Hematopoietic multipotent progenitor cell treated with erythropoietin and hydrocortisone succinate and interleukin-3 and kit ligand, for 17 days (in vitro differentiated cells): ENCODE measurements at places on chromosomes 2 and 18.

DNA sequence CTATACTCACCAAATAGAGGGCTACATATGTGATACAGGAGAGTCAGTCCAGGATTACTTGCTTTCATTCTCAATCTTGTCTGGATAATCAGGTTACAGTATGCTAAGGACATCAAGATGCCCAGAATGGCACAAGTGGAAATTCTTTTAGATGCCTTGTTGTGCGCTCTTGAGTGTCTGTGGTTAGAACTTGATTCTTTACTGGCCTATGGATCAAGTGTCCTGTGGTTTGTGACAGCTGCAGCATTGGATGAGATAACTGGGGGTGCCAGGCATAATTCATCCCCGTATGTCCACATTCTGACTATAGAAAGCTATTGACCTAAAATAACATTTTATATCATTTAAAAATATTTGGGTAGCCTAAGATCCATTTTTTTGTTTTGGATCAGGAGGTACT, 40.1 kb downstream of the CDC42EP3 start:
- DNase-seq: no peak

DNA sequence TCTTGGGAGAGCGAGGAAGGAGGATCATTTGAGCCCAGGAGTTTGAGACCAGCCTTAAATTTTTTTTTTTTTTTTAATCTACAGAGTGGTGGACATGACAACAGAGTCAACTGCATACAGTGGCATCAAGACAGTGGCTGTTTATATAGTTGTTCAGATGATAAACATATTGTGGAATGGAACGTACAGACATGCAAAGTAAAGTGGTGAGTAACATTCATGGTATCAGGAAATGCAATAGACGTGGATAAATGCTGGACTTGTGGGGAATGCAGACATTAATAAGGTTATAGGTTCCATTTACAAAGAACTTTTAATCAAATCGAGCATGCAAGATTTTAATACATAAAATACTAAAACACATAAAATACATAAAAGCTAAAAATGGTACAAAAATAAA, 11.9 kb downstream of the WDR43 start:
- DNase-seq: no peak

- no peak for DNase-seq
These were observed 195.4 kb upstream of the SIX3 start for GRCh38 chr2:44745922-44746766.

DNA sequence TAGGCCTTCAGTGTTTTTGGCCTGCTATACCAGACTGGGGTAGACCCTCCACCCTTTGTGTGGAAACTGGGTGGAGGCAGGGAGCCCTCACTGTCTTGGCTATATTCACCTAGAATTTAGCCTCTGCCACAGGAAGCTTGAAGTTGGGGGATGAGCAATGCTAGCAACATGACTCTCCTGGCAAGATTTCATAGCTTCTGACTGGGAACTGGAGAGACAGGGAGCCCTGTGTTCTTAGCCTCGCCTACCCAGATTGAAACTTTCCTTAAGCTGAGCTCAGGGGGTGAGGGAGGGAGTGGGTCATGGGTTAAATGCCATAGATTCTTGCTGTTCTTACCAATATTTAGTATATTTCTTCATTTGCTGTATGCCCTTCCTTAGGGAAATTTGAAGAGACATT, 46.8 kb upstream of the FAM98A start:
- no peak for DNase-seq

DNA sequence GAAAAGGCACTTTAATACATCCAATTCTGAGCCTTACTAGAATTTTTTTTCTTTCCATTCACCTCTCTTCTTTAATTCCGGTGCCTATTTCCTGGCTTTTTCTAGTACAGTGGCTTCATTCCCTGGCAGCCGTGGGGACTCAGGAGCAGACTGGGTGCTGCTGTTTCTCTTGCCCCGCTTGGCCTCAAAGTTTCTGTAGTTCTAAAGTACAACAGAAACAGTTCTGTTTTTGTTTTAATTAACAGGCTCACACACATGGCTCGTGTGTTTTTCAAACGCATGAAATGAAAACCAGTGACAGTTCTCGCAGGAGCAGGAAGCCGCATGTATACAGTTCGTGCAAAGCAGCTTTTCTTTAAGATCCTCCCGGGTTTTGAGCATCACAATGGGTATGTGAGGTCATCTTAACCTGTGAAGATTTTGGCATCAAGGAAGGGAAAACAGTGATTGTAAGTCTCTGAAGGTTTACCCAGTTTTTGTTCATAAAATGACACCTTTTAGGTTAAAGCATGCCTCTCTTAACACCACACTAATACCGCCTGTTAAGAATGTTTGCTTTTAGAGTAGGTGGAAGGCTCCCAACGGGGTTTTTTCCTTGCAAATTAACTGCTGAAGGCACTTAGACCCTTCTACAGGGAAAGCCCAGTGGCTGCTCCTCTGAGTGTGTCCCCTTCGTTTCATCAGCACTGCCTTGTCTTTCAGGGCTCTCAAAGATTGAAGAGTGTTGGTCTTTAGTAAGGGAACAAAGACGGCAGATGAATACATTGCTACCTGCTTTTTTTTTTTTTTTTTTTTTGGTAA, 5.8 kb downstream of the FZD7 start:
- no peak for DNase-seq

GRCh38 chr2:233470839-233471238, 95.7 kb downstream of the USP40 start:
- no peak for DNase-seq

DNA sequence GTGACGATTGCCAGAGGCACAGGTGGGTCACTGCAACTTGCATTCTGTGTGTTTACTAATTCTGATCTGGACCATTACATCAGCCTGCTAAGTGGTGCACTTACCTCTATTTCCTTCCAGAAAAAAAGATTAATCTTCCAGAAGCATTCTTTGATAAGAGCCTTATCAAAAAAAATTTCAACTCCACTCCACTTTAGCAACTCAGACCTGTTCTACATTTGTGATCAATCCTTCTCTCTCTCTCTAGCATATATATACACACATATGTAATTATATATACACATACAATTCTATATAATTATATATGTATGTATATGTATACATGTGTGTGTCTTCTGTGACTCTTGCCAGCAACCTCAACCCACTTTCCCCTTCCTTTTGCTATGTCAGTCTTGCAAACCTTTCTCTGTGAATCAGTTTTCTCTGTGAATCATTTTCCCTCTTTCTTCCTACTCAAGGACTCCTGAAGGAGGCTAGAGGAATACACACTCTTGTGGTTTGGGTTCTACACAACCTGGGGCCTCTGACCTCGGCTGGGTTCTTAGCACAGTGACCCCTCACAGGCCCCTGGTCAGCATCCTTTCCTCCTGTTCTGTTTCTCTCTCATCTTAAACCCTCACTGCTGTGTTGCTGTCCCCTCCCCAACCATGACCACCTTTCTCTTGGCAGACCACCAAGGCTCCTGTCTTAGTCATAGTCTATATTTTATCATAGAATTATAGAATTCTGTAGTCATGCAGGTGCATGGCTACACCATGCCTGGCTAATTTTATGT, 130.4 kb upstream of the PELI1 start:
- no peak for DNase-seq

DNA sequence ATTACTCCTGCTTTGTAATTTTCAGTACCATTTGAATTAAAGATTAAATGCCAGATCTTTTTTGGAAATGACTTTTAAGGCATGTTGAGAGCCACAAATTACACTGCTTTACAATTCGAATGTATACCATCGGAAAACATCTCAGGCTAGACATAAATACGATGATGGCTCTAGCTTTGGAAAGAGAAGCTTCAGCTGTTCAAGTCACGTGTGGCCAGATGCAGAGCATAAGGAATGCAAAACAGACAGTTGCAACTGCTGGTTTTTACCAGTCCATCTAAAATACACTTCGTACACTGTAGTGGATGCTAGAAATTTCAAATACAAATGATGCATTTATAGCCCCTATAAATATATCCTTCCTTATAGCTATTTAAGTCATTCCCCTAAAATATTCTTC, 8.0 kb downstream of the ZNF516 start:
- DNase-seq: no peak

DNA sequence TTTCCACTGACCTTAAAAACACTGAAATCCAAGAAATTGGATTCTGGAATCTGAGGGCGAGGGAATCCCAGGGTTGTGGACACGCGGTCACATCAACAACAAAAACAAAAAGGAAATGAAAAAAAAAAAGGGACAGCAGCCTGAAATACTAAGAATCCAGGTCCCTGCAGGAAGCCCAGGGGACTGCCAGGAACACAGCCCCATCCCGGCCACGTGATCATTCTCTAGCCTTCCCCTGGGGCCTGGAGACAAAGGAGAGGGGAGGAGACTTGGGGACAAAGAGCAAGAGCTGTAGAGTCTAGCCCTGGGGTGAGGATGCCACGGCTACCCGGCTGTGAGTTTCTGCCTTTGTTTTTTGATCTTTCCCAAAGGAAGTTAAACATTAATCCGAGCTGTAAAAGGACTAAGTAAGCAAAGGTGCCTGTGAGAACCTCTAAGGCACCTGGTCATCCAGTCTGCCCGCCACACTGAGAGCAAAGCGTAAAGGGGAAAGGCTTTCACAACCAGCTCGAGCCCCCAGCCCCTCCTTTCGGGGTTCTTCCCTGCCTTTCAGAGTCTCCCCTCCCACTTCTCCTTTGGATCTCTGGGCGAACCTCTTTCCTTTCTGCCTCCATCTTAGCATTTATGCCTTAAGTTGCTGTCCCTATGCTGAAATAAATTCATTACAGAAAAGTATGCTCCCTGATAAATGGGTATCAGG, 57.9 kb upstream of the MSH2 start:
- no peak for DNase-seq

GRCh38 chr2:18047896-18048657, 169.6 kb downstream of the KCNS3 start:
- DNase-seq: no peak

DNA sequence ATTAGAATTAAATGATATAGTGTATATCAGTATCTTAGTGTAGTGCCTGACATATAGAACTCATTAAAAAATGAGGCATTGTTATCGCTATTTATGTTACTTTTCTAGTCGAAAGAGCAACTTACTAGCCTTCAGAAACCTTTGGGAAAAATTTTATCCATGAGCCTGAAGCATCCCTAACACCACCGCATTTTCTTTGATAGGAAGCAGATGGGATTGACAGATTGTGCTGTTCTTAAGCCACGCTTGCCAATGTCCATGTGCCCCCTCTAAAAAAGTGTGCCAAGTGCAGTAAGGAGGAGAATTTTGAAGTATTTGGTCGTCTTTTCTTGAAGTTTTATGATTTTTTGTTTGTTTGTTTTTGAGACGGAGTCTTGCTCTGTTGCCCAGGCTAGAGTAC, 29.1 kb downstream of the PPM1B start:
- no peak for DNase-seq

- no peak for DNase-seq
These were observed 24.8 kb downstream of the DYNC1I2 start for GRCh38 chr2:171712051-171712450.

- no peak for DNase-seq
These were observed 450.0 kb upstream of the SLC14A2 start for GRCh38 chr18:45165176-45165713.

DNA sequence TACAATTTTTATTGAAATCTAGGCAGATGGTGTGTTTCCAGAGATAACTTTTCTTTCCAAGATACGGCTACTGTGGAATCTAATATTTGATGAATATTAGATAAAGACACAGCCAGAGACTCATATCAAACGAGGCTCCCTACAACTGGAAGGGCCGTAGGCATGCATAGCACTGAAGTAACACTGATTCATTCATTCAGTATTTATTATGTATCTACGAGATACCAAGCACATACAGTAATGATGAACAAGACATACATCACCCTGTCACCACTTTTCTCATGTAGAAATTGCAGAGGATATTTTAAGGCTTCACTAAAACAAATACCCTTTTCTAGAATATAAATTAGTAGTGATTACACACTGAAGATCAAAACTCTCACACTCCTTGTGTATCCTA, 74.5 kb downstream of the KCTD18 start:
- DNase-seq: no peak

GRCh38 chr18:78006006-78006773, 756.5 kb downstream of the GALR1 start:
- no peak for DNase-seq

DNA sequence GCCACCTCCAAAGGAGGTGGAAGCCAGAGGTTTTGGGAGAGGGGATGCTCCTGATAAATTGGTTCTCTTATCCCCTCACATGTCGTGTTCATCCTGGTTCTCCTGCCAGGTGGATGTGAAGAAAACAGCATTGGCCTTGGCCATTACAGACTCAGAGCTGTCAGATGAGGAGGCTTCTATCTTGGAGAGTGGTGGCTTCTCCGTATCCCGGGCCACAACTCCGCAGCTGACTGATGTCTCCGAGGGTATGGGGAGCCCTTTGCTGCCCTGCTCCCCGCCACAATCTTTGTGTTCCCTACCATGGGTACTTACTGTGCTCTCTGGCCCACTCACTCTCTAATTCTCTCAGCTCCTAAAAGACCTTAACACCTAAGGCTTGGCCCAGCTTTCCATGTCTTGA, 3.5 kb downstream of the RETREG2 start:
- DNase-seq: no peak

DNA sequence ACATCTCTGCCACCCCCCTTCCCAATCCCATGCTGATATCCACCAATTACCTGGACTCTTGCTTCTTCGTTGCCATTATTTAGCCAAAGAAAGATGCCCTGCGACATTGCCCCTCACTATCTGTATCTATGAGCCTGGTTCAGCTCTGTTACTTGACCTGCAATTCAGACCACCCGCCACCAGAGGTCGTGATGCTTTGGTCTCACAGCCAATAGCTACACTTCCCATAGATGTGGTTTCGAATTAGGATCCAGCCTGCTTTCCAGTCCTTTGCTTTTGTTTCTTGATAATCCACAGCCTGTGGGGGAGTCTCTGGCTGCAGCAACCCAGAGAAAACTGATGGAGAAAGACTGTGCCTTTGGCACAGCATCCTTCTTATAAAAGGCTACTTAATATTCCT, 239.4 kb downstream of the KLHL29 start:
- DNase-seq: peak; percentile 48

DNA sequence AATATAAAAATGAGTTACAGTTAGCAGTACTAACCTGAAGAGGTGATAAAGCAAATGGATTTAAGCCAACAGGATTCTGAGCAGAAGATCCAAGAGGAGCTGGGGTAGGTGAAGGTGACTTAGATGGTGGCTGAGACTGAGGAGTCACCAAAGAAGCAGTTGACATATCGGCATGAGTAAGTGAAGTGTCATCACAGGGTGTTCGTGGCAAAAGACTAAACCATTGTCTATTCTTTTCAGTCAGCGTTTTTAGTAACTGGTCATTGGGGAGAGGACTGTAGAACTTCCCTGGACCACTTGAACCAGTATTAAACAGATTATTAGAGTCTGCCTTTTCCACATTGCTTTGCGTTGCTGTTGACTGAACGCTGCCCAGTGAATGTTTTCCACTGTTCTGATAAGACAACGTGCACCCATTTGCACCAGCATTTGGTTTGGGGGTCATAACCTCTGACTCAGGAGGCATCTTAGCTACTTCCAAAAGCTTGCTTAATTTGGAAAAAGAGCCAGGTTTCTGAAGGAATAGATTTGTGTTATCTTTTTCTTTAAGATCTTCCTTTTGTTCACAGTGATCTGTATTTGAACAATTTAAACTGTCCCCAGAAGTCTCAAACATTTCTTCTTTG, 63.3 kb upstream of the WDSUB1 start:
- DNase-seq: no peak
